ENCODE measurements at places on chromosomes 2 and 18.

DNA sequence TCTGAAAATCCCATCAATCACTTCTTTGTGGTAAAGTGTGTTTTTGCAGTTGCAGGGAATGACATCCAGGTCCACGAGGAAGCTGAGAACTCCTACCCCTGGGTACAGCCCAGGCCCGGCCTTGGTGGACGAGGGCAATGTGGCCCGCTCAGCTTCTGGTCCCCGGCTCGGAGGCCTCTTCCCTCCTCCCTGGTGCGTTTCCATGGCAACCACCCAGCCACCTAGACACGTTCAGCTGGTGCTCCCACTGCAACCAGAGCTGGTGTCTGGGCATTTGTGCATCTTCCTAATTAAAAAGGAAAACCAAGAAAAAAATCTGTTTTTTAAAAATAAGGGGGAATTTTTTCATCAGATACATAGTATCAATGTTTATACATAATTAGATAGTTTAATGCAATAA lies 603.6 kb upstream of the SALL3 start:
- DNase-seq = no peak

- DNase-seq = peak; percentile 65
These were observed 3.6 kb downstream of the ZNF516 start for GRCh38 chr18:76491473-76491775.

- no peak for DNase-seq
These were observed 213.4 kb upstream of the LYPD1 start for GRCh38 chr2:132883430-132883829.

DNA sequence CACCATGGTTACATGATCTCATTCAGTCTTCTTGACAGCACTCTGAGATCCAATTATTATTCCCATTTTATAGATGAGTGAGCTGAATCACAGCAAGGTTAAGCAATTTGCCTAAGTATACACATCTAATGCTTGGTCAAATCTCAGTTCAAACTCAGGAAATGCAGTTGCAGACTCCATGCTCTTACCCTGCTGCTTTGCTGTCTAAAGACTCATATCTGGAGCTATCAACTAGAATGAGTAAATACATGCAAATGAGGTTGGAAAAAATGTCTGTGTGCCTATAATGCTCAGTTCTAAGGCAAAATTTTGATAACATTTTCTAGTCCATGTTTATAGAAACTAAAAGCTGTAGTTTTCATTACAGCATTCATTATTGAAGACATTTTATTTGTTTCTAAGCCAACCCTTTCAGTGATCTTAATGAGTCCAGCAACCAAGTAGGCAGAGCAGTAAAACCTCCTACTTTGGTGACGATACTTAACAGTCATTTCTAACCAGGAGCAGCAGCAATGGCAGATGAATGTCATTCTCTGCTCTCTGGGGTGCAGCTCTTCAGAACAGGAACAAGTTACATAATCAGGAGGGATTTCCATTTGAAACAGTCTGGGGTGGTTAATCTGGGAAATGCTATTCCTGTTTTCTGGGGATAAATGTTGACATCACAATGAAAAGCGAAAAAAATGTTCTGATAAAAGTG lies 396.8 kb upstream of the UBE2E3 start:
- no peak for DNase-seq

DNA sequence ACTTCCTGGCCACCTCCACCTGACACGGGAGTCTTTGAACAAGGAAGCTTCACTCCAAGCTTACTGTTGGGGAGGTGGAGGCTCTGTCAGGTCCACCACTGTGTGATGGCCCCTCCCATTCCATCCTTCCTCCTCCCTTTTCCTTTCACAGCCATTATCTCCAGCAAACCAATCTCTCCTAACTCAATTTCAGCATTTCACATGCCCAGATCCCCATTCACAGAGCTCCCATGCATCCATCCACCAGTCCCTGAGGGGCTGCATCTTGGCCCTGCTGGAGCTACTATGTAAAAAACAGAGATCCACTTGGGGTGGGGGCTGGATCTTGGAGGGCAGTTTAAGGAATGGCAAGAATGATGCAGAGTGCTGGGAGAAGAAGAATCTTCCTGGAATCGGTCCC lies 129.0 kb upstream of the COPS8 start:
- no peak for DNase-seq

GRCh38 chr18:61466736-61467135 lies 133.5 kb downstream of the CDH20 start:
- DNase-seq = no peak

GRCh38 chr2:47903781-47904490 lies 2.4 kb downstream of the FBXO11 start:
- peak; percentile 19 for DNase-seq

- DNase-seq = no peak
These were observed 36.4 kb downstream of the FOXI3 start for GRCh38 chr2:88416016-88416663.

- no peak for DNase-seq
These were observed 261.3 kb upstream of the STON1 start for GRCh38 chr2:48268671-48269070.

GRCh38 chr2:10035053-10035422 lies 8.3 kb upstream of the KLF11 start:
- DNase-seq = no peak

- DNase-seq = peak; percentile 57
These were observed 52.8 kb downstream of the TMEM178A start for GRCh38 chr2:39718483-39718882.

DNA sequence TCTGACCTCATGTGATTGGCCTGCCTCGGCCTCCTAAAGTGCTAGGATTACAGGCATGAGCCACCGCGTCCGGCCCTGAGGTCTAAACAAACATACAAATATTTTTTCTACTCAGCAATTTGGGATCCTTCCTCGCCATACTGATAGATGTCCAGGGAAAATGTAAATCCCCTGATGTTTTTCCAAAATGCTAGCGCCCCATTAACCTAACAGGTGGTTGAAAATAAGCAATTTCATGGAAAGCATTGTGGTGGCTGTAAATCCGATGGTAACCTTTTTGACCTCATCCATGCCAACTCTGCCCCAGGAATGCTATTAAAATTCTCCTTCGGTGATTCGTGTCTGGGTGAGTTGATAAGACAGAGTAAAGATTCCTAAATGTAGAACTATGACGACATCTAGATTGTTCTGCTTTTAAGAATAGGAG lies 19.3 kb downstream of the GEMIN6 start:
- peak; percentile 30 for DNase-seq

DNA sequence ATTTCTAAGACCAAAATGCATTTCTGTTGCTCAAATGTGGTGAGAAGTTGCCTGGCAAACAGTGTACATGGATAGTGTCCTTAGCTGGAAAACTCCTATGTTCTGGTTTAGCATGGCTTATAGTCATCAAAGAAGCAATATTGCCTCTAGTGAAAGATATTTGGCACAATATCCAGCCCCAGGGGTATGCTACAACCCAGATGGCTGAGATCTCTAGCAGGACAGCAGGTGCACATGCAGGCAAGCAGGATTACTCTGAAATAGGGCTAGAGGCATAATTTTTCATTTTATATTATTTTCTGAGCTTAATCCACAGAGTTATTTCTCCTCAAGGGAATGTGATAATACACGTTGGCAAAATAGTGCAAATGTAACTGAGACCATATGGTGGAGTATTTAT lies 34.0 kb downstream of the CCDC195 start:
- DNase-seq = no peak

DNA sequence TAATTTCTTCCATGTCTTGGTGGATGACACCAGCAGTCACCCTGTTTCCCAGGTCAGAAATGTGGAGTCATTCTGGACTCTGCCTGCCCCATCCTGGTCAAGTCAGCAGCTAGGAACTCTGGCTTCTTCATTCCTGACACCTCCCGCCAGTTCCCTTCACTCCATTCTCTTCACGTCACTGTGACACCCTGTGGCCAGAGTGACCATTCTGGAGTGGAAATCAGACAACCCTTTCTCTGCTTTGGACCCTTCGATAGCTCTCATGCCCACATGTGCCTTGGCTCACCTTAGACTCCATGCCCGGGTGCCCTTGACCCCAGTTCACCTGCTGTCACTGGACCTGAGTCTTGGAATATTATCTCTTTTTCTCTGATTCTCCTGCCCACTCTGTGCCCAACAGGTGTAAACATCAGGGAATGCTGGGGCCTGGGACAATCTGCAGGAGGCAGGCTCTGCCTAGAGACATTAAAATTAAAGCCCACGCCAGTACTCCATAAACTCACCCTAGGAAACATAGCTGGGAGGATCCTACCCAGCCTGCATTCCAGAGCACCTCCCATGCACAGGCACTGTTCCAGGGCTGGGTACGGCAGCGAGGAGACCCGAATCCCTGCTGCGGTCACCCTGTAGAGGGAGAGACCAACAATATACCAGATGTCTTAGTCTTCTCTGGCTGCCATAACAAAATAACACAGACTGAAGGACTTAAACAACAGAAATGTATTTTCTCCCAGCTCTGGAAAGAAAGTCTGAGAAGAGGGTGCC lies 41.1 kb upstream of the FAHD2A start:
- DNase-seq = no peak

GRCh38 chr2:191836853-191837769 lies 9.8 kb downstream of the CAVIN2 start:
- DNase-seq = no peak

DNA sequence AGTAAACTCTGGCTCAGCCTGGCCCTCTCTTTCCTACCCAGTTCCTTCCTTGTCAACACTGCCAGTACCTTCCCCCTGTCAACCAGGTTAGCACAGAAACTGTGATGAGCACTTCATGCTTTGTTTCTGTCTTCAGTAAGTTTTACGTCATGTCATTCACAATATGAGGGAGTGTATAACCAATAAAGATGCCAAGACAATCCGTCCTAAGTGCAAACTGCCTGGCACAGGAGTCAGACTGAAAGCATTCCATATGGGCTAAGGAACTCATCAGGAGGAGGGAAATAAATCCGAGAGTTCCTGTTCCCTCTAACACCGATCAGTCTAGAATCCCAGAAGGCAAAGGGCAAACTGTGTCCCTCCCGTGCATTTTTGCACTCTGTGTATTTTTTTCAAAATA lies 507.2 kb downstream of the CMPK2 start:
- no peak for DNase-seq

- DNase-seq = no peak
These were observed 17.8 kb upstream of the TCF4 start for GRCh38 chr18:55605733-55606338.

DNA sequence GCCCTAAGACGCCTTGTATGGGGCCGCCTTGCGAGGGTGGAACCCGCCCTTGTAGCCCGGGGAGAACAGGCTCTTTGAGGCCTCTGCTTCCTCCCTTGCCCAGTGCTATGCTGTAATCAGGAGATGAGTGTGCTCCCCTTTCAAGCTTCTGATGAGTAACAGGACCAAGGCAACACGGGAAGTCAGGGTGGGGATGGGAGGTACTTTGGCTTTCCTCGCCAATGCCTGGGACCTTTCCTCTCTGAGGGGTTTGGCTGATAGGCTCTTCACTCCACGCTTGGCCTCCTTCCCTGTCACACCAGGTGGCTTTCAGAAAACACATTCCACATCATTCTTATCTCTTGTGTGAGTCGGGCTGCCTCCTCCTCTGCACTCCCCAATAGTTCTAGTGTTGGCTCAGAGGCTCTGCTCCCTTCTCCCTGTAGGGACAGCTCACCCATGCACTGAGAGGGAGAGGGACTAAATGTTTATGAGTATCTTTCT lies 223.7 kb upstream of the TRIB2 start:
- DNase-seq = peak; percentile 93

DNA sequence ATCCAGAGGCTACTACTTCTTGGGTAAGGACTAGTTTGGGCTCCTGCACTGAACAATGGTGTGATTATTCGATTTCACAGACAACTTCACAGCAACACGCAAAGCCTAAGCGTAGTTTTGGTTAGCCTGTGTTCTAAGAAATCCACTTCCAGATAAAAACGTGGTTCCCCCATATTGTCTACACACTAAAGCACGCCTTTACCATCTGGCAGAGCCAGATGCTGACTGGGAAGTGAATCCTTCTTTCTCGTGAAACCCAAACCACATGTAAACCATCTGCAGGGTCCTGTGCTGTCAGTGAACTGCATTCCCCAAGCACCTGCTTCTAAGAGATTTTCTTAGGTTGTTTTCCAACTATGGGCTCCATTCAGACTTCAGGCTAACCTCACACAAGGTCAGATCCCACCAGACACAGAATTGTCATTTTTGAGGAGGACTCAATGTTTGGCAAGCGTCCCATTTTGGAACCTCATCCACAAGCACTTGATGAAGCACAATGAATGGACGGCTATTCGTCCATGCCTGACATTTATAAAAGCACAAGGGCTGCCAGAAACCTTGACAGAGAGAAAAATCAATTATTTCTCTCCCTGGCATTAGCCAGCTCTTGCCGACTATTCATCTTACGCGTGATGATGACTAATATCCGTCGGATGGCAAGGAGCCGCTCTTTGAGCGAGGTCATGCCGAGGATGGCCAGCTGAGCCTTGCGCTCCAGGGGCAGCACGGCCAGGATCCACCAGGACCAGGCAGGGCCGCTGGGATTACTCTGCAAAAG lies 38.4 kb downstream of the LONRF2 start:
- no peak for DNase-seq

GRCh38 chr2:191862156-191862775 lies 15.4 kb upstream of the CAVIN2 start:
- DNase-seq = peak; percentile 54

DNA sequence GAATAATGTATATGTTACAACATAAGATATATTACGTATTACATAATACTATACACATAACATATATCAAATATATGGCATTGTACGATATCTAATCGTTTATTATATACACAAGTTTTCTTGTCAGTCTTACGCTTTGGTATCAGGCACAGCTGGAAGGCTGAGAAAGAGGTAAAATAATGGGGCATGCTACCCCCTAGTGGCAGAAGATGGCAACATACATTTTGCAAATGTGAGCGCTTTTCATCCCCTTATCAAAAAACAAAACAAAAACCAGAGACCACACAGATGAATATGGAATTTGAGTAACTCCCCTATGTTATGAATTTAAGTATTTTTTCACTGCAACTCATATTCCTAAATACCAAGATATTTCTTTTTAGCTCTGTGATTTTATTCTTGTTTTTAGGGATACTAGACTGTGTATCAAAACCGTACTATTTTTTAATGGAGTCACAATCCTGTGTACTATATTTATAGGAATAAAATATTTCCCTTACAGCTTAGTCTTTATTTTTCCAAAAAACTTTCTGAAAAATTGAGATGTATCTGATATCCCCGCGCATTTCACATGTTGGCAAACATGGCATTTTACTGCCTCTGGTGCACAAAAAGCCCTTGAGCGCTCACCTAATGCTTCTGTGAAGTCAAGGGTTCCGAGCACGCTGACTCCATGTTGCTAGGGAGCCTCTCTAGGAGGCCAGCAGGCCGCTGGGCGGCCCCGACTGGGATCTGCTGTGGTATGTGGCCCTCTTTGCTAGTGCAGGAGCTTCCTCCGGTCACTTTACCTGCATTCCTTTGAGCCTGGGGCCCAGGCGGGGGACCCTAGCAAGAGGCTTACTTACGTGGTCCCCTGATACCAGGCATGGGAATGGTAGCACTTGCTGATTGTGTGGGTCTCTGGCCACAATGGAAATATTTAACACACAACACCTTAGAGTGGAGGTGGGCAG lies 62.5 kb downstream of the SLC4A3 start:
- DNase-seq = peak; percentile 88

DNA sequence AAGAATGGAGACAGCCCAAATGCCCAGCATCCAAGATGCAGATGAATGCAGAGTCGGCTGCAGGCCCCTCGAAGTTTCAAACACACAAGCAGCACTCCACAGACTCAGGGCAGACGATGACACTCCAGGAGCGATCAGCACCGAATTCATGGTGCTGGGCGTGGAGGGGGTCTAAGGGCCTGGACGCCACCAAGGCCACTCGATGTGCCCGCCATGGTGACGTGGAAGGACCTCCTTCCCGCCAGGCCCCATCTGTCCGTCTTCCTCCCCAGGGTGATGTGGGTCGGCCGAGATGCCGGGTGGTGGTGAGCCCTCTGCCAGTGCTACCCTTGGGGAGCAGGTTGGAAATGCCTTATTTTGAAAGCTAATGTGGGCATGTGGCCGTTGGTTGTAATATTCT lies 9.4 kb downstream of the KIF1A start:
- DNase-seq = no peak
